ENCODE measurements at places on chromosomes 3 and 15.

- DNase-seq = no peak
These were observed 315.8 kb upstream of the ROBO2 start for GRCh38 chr3:76724075-76724474.

DNA sequence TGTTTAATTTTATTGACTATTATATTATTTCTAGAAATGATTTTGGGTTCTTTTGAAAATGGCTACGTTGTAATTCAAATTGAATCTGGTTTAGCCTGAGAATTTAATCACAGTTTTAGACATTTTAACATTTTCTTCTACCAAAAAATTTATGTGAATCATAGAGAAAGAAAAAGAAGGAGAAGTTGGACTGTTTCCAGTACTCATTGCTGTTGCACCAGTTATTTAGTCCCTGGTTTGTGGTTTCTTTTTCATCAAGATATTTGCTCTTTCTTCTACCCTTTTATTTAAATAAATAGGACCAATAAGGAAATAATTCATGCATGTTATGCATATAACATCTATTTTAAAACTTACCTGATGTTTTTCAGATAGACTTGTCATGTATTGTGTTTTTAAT, 1337.1 kb downstream of the ROBO1 start:
- DNase-seq = no peak

DNA sequence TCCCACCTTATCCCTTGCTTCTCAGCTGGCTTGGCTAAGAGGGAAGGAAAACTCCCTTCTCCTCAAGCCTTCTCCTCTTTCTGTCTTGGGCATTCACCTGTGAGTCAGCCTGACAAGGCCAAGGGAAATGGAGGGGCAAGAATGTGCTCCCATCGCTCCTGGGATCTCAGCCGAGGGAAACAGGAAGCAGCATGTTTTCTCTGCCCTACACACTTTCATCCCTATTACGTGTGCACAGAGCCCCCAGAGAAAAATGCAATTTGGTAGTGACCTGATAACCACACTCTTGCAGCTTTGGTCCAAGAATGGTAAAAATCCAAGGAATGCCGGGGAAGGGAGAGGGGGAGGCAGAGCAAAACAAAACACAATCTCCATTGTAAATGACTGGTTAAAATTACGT, 32.9 kb upstream of the MTMR10 start:
- DNase-seq = no peak

- no peak for DNase-seq
These were observed 38.2 kb upstream of the GOLGA8B start for GRCh38 chr15:34621675-34622074.

DNA sequence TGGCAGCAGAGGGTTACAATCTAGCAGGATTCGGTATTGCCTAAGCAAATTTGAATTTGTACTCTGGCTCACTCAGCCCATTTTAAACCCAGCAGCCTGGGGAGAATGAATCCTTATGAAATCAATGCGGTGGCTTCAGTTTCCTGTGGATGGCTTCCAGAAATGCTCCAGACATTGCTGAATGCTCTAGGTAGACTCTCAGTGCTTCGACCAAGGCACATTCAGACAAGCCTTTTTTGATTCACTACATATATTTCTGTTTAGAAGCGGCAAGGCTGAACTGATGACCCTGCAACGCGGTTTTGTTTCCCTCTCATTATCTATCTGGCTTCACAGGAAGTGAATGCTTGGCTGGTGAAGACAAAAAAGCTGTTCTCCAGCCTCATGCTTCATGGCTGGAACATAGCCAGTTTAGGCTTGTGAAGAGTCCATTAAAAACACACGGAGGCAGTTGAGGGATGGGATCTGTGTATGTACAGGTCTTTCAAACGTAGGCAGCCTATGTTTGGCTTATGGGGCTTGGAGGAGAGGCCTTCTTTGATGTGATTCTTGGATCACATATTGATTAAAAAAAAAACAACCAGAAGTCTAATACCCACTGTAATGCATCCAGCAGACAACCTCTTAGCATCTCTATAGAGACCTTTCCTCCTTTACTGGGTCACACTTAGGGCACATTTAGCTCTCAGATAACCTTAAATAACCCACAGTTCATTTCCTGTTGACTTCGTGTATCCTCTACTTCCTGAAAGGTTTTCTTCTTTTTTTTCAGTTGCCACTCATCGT, 400.2 kb upstream of the TBL1XR1 start:
- DNase-seq = peak; percentile 47

DNA sequence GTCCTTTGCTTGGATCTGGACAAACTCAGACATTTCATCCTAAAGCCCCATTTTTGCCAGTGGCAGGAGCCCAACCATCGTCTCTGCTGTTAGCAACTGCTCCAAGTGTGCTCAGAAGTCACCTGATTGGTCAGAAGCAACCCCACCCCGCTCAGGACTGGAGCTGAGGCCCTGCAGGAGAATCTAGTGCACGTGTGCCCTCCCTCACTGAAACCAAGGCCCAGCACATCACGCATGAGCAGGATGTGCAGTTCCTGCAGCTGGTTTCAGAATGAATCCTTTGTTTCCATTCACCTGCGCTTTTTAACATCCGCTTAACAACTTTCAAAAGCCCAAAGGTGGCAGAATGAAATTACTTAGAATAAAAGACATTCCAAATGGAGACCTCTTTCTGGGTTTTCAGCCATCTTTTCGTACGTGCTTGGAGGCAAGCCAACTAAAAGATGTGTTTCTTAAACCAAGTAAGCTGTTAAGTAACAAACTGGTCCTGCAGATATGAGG, 81.2 kb downstream of the SRGAP3 start:
- DNase-seq = peak; percentile 25

GRCh38 chr15:88608607-88609181, 12.4 kb upstream of the AEN start:
- DNase-seq = no peak

Measured in B cell (primary cell).